Suppressor macrophage (primary cell): ENCODE measurements at places on chromosomes 5 and 9.

- DNase-seq, result peak; percentile 21
Measured at GRCh38 chr5:123035918-123036390, 571 bp downstream of the PPIC start.

GRCh38 chr5:16464231-16464630, 1.4 kb downstream of the ZNF622 start:
- no peak for DNase-seq

GRCh38 chr5:171675511-171675910, 110.1 kb upstream of the SMIM23 start:
- no peak for DNase-seq

DNA sequence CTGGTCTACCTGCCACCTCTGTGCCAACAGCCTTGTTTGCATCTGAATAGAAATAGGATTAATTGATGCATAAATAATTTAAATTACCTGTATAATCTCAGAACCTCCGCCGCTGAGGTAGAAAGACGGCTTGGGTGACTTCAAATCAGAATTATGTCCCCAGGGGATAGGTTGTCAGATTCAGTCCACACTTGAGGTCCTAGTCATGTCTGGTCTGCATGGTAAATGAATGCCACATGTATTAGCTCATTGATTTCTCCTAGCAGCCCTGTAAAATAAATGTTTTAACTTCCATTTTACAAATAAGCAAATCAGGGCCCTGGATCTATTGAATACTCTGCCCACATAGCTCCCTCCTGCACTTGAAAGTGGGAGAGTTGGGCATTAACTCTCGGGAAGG, 368.0 kb upstream of the WWC1 start:
- no peak for DNase-seq

DNA sequence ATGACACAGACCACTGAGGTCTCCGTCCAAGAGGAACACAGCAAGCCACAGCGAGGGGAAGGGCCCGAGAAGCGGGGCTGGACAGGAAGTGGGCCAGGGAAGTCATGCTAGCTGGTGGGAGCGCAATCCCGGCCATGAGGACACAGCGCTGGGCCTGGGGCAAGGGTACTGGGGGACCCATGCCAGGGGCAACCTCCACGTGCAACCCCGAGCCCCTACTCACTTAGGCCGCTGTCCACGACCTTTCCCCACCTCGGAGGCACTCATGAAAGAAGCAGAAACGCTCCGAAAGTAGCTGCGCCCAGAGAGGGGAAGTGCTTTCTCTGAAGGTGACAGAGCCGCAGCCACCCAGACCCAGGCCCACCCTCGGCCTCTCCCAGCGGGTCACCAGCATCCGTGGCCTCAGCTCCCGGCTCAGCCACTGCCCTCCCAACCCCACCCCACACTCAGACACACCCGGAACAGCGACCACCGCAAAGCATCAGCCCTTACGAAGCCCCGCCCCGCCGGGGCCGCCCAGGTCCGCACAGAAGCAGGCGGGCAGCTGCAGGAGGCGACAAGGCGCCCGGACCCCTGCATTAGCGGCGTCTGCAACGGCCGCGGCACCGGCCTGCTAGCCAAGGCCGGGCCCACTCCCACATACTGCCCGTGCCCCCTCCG, 782 bp downstream of the BICD2 start:
- peak; percentile 56 for DNase-seq

DNA sequence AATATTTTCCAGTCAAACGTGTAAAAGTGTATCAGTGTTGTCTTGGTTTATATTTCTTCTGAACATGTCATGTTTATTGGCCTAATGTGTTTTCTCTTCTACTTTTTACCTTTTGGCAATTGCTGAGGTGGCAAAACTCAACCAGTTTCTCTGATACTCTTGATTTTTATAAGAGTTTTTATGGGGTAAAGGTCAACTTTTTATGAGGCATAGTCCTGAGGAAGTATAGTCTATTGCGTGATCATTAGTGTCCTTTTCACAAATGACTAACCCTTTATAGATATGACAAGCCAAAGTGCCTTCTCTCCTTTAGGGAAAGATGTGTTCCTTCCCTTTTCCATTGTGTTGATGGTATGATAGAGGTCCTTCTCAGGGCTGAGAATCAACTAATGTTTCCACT, 32.9 kb downstream of the OCLN start:
- peak; percentile 7 for DNase-seq

- DNase-seq, result no peak
Measured at GRCh38 chr5:146018514-146019375, 82.4 kb downstream of the SH3RF2 start.

DNA sequence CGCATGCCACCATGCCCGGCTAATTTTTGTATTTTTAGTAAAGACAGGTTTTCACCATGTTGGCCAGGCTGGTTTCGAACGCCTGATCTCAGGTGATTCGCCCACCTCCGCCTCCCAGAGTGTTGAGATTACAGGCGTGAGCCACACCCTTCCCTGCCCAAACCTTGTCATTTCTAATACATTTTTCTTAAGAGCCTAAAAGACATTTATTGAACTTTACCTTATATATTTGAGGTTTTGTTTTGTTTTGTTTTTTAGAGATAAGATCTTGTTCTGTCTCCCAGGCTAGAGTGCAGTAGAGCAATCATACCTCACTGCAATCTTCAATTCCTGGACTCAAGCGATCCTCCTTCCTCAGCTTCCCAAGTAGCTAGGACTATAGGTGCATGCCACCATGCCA, 39.8 kb upstream of the FANCC start:
- no peak for DNase-seq

GRCh38 chr5:44675296-44675695, 133.5 kb upstream of the MRPS30 start:
- DNase-seq, result no peak

DNA sequence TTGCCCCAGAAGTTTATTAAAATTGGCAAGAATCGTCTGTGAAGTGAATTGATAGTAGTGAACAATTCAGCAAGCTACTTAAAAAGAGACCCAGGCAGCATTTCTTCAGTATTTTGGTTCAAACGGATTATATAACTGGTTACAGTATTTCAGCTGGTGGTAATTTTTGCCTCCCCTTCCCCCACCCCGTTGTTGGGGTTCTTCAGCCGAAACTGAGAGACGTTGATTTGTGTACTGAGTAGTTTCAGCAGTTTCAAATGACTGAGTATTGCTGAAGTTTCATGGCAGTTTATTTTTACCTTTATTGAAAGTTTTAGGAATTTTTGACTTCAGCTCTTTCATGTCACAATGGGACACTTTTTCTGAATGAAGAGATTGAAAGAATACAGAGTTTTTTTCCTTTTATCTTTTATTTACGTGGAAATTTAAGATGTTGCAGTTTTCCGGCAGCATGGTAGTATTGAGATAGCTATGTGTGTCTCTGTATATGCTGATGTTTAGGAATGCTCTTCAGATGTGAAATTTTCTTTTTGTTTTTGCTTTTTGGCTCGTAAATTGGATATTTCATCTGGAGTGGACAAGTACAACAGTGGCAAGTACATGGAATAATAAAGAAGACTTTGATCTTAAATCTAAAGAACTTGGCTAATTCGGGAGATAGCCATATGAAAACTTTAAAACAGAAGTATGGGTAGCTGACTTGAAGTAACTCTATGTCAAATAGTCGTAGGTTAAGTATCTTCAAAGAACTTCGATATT, 1.9 kb downstream of the GPBP1 start:
- no peak for DNase-seq

GRCh38 chr5:107616213-107616612, 54.5 kb downstream of the EFNA5 start:
- DNase-seq, result no peak

DNA sequence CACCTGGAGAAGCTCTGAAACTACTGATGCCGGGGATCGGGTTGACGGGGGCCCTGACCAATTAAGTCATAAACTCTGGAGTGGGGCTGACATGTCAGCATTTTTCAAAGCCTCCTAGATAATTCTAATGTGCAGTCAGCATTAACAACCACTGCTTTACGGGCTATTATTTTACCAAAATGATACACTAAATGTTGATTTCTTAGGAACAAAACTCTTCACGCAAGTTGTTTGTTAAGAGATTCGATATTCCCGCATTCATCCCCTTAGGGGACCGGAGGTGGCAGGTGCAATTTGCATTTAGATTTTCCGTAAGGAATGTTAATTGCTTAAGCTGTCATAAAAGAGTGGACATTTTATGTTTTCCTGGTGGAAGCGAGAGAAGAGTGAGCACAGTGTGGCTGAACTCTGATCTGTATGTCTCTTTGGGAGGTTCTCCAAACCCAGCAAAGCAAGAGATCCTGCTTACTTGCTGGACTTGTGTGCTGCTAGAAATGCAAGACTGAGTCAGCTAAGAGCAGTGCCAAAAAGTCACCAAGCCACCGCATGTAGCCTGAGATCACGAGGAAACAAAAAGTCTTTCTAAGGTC, 77.6 kb downstream of the UGCG start:
- DNase-seq, result no peak

DNA sequence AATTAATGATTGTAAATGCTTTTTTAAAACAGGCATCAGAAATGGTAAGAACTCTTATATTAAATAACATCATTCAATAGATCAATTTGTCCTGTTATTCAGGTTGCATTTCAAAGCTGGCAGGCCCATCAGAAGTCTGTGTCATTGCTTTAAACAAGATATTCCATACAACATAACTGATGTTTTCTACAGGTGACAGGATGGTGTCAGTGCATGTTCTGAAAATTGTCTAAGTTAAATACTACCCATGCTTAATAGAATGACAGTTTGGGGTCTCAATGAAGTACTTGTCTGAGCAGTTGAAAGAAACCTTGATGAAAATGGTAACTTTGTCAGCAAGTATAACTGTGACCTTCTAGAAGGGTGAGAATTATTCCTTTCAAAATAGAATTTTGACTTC, 263.2 kb downstream of the ISL1 start:
- no peak for DNase-seq

DNA sequence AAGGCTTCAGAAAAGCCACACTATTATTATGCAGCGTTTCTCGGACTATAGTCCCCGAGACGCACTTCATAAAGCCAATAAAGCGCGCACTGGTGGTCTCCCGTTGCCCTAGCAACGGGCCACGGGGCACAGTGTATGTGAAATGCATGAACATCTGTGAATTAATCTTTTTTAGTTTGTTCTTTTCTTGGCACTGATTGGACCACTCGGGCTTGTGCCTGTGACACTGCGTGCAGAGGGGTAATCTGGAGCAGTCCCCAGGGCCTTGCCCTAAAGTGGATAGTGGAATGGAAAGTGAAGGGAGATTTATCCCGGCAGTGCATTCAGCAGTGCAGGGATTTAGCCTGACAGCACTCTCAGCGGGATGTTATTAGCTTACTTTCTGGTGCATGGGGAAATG, 92.1 kb downstream of the TLE4 start:
- no peak for DNase-seq

DNA sequence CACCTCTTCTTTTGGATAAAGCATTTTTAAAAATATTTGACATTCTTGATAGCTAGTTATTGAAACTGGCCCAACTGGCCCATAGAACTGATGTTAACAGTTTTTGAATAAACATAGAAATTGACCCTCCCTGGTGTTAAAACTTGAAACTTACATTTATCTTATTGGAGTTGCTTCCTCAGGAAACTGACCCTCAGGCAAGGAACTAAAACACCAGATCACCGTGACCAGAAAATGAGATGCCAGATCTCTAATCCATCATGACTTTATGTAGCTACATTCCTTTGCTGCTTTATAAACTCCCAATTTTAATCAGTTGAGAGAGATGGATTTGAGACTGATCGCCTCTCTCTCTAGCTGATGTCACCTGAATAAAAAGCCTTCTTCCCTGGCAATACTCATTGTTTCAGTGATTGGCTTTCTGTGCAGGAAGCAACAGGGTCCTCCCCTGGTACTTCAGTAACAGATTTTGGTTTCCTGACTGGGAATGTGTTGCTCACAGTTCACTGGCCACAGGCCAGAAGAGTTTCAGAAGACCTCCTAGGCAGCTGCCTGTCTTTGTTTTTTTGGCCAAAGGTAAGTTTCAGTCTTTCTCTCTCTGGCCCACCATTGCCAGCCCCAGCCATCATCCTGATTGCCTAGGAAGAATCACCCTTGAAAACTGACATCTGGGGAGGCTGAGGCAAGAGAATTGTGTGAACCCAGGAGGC, 212.4 kb downstream of the DTWD2 start:
- DNase-seq, result no peak

GRCh38 chr9:133759146-133759900, 21.2 kb upstream of the SARDH start:
- no peak for DNase-seq

DNA sequence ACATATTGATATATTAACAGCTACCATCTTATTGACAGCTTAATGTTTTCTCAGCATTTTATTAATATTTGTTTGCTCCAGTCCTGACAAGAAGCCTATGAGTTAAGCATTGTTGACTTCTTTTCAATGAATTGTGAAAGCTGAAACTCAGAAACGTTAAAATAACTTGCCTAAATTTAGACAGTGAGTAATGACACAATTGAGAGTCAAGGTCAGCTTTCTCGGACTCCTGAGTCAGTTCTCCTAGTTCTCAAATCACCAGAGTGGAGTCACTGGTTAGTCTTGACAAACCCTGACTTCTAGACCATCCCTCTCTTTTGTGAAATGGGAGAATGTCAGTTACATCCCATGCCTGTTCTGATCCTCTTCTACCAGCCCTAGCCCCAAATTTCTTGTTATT, 222.7 kb upstream of the ACO1 start:
- DNase-seq, result no peak

- DNase-seq, result peak; percentile 77
Measured at GRCh38 chr5:68252673-68253623, 37.4 kb downstream of the PIK3R1 start.

- peak; percentile 41 for DNase-seq
Measured at GRCh38 chr5:139394123-139394653, 716 bp downstream of the PROB1 start.

- DNase-seq, result peak; percentile 1
Measured at GRCh38 chr5:94849821-94850736, 231.6 kb downstream of the SLF1 start.

DNA sequence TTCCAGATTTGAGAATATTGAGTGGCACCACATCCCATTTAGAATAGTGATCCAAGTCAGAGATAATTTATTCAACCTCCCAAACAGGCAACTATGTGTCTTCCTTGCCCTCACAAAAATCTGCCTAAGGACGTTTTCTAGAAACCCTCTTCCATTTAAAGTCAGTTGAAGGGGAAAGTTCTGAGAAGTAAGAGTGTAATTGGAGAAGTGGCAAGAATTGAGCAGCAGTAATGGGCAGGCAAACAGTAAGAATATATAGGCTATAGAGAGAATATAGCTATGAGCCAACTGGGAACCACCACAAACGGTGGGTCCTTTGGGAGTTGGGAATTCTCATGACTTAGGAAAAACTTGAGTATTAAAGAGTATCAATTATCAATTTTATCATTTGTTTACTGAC, 31.1 kb upstream of the CETN3 start:
- DNase-seq, result no peak

- no peak for DNase-seq
Measured at GRCh38 chr9:2749485-2749884, 32.2 kb downstream of the KCNV2 start.

GRCh38 chr5:35651002-35651756, 33.5 kb downstream of the SPEF2 start:
- DNase-seq, result peak; percentile 40
